Epithelial cell of esophagus (primary cell): ENCODE measurements at places on chromosomes 1 and 21.
A peak's percentile ranks its signal among the peaks of the same experiment; 100 is the strongest.

GRCh38 chr21:33402001-33402979, 923 bp upstream of the IFNGR2 start:
- DNase-seq: peak; percentile 84

- DNase-seq: no peak
Measured at GRCh38 chr1:206587904-206588303, 24.4 kb downstream of the EIF2D start.

- no peak for DNase-seq
Measured at GRCh38 chr1:172616636-172617035, 42.3 kb upstream of the FASLG start.

- no peak for DNase-seq
Measured at GRCh38 chr1:226655251-226656163, 83.6 kb downstream of the ITPKB start.

DNA sequence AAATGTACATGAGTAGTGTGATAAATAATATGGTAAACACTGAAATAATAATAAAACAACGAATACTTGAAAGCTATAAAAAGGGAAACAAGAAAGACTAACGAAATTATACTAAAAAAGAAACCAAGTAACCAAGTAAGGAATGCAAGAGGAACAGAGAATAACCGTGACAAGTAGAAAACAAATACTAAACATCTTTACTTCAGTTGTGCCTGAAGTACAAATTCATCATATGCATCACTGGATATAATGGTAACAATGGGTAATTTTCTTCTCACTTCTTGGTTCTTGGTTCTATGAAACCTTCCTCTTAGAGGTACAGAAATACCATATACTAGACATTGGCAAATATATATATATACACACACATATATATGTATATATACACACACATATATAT, 1093.6 kb upstream of the B3GALT2 start:
- DNase-seq: no peak

- DNase-seq: no peak
Measured at GRCh38 chr1:203114202-203114601, 13.3 kb upstream of the ADORA1 start.

GRCh38 chr1:13723810-13724209, 23.8 kb downstream of the PRDM2 start:
- peak; percentile 88 for DNase-seq

DNA sequence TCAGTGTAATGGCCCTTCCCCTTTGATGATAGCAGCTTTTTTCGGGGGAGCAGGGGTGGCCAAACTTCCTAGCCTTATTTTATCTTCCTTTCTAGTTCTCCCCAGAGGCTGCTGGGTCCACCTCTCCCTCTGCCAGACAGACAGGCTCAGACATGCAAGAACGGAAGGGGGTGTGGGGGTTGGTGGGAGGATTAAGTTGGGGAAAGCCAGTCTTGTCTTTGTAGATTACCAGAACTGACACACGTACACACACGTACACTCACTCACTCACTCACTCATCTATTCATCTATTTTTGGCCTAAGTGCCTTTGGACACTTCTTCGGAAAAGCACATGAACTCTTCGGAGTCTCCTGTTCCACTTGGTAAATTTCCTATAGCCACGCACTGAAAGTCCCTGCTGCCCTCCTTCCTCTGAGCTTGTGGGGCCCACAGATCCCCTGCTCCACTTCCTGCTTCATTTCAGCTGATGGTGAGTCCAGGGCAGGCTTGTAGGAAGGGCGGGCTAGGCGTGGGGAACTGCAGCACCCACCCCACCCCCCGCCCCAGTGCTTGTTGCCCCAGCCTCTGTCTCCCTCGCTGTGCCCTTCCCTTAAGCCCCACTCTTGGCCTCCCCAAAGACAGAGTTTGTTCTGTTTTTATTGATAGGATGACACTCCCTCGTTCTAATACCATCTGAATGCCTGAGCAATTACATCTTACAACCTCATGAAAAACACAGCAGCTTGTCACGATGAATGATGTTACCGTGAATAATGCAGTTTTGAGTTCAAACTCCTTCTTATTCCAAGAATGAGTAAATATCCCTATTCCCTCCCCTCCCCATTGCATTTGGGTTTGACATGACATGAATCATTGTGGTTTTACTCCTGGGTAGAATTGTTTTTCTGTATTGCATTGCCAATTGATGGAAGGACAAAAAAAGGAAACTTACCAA, 60.7 kb upstream of the ATP5PO start:
- DNase-seq: peak; percentile 98

- DNase-seq: no peak
Measured at GRCh38 chr1:182191381-182192115, 130.0 kb upstream of the ZNF648 start.

DNA sequence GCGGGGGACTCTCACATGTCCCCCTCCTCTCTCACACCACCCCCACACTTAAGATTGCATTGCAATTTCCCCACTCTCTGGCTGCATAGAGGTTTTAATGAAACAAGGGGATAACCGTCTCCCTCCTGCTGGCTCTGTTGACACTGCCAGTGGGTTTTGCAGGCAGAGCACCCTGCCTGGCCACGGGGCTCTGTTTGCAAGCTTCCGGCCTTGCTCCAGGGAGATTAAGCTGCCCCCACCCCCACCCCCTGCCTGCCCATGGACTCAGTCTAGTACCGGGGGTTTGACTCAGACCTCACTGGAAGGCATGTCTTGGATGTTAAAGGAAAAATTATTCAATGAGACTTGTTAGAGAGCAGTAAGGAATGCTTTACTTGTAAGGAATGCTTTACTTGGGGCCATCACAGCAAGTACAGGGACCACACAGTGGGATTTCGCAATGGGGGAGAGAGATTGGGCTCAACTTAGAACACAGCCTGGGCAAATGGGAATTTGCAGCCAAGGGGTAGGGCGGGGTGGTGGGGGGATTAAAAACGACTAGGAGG, 101.0 kb downstream of the AJAP1 start:
- no peak for DNase-seq

GRCh38 chr1:224368409-224368808, 11.7 kb downstream of the CNIH4 start:
- no peak for DNase-seq

- DNase-seq: peak; percentile 73
Measured at GRCh38 chr21:15309022-15309590, 244.3 kb upstream of the NRIP1 start.

DNA sequence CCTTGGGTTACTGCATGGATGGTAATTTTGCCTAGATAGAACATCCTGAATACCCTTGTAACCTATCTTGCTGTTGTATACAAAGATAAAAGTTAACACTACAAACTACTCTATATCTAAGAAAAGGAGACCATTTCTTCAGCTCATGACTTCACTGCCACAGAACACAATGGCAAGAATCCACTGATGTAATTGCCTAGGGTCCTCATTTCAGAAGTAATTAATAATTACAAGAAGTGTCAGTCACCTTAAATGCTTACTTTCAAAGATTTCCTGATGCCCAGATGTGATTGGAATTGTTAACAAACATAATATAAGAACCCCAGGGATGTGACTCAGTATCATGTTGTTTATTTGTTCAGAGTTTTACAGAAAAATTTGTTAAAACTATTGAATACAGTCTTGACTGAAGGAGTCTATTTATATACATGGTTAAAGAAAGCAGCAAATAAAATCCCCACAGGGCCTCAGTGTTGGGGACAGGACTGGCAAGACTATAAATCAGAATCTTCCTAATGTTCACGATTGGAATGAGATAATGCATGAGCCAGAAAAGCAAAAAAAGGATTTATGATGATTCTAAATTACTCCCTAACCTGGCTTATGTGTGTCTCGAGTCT, 83.9 kb downstream of the CRB1 start:
- DNase-seq: no peak

DNA sequence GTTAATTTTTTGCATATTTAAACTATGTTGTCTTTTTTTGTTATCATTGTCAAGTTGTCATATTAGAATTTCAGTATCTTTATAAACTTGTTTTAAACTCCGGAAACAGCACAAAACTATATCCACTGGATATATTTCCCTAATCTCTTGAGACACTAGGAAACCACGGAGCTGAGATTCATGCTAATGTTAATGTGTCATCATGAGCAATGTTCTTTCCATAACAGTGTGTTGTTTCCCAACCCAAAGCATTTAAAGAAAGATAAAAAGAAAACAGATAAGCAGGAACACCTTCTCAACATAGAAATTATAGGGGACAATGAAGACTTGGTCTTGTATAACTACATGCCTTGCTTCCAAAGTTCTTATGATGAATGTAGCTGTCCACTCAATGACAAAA, 626.2 kb upstream of the TMPRSS15 start:
- no peak for DNase-seq

- DNase-seq: peak; percentile 4
Measured at GRCh38 chr1:172041102-172041501, 199.8 kb downstream of the DNM3 start.

DNA sequence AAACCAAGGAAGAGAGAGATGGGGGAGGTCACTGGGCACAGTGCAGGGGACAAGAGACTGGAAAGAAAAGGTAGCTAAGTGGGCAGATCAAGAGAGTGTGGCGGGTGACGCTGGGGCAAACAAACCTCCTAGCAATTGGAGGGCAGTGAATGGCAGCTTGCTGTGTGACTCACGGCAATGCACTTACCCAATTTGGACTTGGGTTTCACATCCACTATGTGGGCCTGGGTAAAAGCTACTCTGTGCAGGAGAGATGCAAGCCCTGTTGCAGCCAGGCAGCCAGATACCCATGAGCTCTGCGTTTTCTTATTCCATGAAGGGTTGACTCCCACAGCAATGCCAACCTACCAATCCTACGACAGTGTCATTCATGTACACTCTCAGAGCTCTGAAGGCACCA, 9.5 kb downstream of the PLXNA2 start:
- no peak for DNase-seq

DNA sequence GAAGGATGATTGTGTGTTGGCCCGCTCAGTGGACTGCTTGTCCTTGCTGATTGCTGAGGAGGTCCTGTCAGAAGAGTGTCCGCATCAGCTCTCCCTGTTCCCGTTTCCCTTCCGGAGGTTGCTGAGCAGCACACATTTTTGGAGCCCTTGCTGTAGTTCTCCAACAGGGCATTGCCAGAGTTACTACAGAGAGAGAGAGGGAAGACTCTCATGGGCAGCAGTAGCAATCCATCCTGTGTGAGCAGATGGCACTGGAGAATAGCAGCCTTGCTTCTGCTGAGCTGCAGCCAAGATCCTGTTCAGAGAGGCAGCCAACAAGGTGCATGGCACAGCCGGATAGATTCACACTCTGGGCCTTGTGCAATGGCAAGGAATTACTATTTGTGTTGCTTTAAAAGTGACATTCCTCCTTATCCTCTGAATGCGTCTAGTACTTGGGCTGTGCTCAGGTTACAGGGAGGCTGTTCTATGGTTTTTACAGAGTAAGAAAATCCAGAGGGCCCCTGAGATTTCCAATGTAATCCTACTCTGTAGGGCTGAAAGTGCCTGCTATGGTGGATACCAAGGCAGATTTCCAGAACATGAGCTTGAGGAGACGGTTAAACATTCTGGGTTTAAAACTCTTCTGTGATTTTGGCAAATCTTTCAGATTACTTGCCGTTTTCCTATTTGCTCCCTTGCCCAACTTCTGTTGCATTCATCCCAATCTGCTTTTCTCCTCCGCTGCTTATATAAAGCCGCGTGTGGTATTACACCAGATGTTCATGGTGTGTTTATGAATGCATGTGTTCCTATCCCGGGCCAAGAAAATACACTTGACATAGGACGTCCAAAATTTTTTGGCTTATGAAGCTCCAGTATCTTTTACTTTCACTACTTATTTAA, 27.4 kb downstream of the AK4 start:
- no peak for DNase-seq

- DNase-seq: no peak
Measured at GRCh38 chr1:61442544-61442943, 282.4 kb downstream of the TM2D1 start.

GRCh38 chr1:200774311-200774710, 35.6 kb downstream of the CAMSAP2 start:
- no peak for DNase-seq

DNA sequence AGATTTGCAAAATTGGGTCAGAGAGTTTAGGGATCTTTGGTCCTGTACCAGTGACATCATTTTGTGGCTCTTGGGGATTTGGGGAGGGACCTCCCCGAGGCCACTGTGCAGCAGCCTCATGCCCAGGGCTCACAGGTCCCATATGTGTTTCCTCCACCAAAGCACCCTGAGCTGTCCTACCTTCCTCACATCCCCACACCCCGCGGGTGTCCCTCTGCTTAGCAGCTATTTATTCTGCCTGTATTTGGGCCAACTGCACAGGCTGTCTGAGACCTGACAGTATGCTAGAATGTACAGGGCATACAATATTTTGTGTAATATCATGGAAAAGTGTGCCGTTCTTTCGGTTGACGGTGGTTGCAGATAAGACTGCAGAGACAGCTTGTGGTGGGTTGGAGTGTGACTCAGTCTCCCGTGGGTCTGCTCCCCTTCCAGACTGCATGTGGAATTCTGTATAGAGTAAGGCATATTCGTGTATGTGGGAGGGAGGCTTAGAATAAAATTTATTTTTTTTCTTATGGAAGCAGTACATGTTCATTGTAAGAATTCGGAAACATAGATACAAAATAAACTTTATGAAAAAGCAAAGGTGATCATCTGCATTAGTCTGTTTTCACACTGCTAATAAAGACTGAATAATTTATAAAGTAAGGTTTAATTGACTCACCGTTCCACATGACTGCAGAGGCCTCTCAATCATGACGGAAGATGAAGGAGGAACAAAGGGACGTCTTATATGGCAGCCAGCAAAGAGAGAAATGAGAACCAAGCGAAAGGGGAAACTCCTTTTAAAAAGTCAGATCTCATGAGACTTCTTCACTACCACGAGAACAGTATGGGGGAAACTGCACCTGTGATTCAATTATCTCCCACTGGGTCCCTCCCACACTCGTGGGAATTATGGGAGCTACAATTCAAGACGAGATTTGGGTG, 84.4 kb downstream of the ADARB1 start:
- DNase-seq: no peak

- DNase-seq: no peak
Measured at GRCh38 chr21:18104802-18105201, 139.8 kb upstream of the CHODL start.

DNA sequence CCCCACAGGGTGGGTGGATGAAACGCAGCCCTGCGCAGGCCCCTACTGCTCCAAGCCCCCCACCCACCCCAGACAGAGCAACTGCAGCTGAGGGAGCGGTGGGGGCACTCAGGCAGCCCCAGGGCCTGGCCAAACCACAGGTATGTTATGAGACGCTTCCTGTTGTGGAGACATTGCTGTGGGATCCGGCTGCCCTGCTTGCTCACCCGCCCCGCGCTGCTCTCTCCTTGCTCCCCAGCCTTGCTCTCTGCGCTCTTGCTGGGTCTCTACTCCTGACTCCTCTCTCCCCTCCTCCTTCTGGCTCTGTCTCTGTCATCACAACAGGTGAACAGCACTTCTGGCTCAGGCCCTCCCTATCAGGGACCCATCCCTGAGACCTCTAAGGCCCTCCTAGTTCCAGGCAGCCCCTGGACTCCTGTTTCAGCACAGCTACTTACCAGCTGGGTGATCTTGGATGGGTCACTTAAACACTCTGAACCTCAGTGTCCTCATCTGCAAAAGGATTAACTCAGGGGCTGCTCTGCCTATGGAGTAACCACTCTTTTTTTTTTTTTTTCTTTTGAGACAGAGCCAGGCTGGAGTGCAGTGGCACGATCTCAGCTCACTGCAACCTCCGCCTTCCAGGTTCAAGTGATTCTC, 15.9 kb downstream of the COL8A2 start:
- peak; percentile 79 for DNase-seq
